ENCODE measurements at places on chromosomes 13 and 19. TPM values are rescaled to one million over a fixed set of nuclear protein-coding genes. Genes with fewer than 3 reads are reported as not detected.

GRCh38 chr13:32212421-32212820 lies 102.7 kb downstream of the ZAR1L start:
- DNase-seq, result peak; percentile 45
- no peaks in the 10 kb centered on the region for H3K27me3 ChIP-seq
- no peak overlapping the region for H3K4me3 ChIP-seq
- peaks cover 19% of the 10 kb centered on the region for H3K4me1 ChIP-seq

DNA sequence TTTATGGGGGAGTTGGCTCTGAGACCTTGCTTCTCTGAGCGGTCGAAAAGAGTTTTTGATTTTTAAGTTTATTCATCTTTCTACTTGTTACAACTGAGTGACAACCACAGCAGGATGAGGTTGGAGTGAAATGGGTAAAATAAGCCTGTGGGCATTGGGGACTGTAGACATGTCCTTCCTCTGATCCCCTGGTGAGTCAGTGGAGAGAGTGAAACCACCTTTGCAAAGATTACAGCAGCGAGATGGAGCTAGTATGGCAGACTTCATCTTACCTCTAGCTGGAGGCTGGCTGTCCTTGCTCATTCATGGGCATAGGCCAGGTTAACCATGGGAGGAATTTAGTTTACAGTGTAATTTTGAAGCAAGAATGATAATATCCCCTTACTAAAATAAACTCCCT lies 30.9 kb upstream of the PSG9 start:
- H3K27me3 ChIP-seq, result no peaks in the 10 kb centered on the region
- no peak for DNase-seq
- H3K4me1 ChIP-seq, result no peaks in the 10 kb centered on the region
- no peak overlapping the region for H3K27ac ChIP-seq
- no peaks in the 10 kb centered on the region for H3K36me3 ChIP-seq
- H3K4me3 ChIP-seq, result no peak overlapping the region

GRCh38 chr13:31134039-31134711 lies 27.5 kb downstream of the HSPH1 start:
- no peak for DNase-seq
- H3K4me3 ChIP-seq, result no peak overlapping the region
- no peaks in the 10 kb centered on the region for H3K27me3 ChIP-seq

DNA sequence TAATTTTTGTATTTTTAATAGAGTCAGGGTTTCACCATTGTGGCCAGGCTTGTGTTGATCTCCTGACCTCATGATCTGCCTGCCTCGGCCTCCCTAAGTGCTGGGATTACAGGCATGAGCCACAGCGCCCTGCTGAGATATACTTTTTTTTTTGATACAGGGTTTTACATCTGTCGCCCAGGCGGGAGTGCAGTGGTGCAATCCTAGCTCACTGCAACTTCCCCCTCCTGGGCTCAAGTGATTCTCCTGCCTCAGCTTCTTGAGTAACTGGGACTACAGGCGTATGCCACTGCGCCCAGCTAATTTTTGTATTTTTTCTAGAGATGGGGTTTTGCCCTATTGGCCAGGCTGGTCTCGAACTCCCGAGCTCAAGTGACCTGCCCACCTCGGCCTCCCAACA lies 2.0 kb downstream of the COLGALT1 start:
- no peaks in the 10 kb centered on the region for H3K27me3 ChIP-seq
- no peak overlapping the region for H3K27ac ChIP-seq
- H3K4me3 ChIP-seq, result no peak overlapping the region
- H3K36me3 ChIP-seq, result peaks cover 37% of the 10 kb centered on the region
- peaks cover 11% of the 10 kb centered on the region for H3K4me1 ChIP-seq

DNA sequence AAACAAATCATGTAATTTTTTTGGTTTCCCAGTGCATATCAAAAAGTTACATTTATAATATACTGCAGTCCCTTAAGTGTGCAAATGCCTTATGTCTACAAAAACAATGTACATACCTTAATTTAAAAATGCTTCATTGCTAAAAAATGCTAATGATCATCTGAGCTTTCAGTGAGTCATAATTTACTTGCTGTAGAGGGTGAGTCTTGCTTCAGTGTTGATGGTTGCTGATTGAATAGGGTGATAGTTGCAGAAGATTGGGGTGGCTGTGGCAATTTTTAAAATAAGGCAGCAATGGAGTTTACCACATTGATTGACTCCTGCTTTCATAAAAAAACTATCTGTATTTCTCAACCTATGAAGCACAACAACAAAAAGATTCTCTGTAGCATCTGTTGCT lies 613.9 kb downstream of the TBC1D4 start:
- no peaks in the 10 kb centered on the region for H3K27me3 ChIP-seq
- no peak for DNase-seq
- peaks cover 4% of the 10 kb centered on the region for H3K4me1 ChIP-seq
- H3K27ac ChIP-seq, result no peak overlapping the region
- H3K36me3 ChIP-seq, result no peaks in the 10 kb centered on the region

The CD33 gene
- total RNA-seq, result 0.35 TPM

The CEBPA gene
- total RNA-seq, result 5.9 TPM

DNA sequence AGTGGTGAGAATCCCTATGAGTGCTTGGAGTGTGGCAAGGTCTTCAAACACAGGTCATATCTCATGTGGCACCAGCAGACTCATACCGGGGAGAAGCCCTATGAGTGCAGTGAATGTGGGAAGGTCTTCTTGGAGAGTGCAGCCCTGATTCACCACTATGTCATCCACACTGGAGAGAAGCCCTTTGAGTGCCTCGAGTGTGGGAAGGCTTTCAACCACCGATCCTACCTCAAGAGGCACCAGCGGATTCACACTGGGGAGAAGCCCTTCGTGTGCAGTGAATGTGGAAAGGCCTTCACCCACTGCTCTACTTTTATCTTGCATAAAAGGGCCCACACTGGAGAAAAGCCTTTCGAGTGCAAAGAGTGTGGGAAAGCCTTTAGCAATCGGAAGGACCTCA lies 18.7 kb upstream of the AURKC start:
- no peak overlapping the region for H3K27ac ChIP-seq
- H3K27me3 ChIP-seq, result no peaks in the 10 kb centered on the region
- H3K4me1 ChIP-seq, result no peaks in the 10 kb centered on the region
- no peak overlapping the region for H3K4me3 ChIP-seq

DNA sequence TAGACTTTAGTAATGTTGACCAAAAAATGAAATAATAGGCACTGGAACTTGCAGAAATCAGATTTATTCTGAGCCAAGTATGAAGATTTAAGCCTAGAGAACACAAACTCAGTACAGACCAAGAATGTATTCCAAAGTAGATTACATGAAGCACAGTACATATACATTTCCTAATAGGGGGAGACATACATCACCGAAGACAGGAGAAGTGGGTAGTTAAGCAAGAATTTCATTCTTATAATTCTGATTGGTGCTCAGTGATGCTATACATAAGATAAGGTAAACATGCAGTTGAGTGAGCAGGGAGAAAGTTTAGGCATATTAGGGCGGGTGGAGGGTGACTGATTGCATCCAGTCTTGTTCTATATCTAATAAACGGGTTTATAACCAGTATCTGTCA lies 2218.8 kb downstream of the PCDH9 start:
- H3K4me3 ChIP-seq, result no peak overlapping the region
- no peak for DNase-seq
- no peak overlapping the region for H3K27ac ChIP-seq
- no peaks in the 10 kb centered on the region for H3K4me1 ChIP-seq
- H3K36me3 ChIP-seq, result no peaks in the 10 kb centered on the region

DNA sequence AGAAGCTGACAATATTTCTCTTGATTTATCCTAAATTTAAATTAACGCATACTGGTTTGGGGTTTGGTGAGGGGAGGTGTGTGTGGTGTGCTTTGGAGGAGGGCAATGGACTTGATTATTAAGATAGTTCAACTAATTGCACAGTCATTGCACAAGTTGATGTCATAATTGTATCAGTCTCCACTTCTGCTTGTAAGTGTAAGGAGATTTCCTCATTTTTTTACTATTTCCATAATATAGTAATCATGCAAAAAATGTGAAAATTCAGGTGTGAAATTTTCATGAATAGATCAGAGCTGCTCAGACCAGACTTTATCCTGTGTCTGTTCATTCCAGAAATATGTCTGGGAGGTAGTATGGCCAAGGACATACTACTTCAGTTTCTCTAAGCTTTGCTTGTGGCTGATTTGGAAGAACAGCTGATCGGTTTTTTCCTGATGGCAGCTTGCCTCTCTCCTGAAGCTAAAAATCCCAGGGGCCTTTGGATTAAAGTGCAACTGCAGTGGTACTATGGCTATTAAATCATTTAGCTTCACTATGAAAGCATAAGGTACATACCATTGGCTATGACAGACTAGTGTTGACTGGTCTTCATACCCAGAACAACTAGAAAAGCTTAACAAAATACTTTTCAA lies 201.8 kb upstream of the MIR17HG start:
- peaks cover 47% of the 10 kb centered on the region for H3K4me1 ChIP-seq
- no peaks in the 10 kb centered on the region for H3K27me3 ChIP-seq
- peak; percentile 83 for DNase-seq
- no peak overlapping the region for H3K4me3 ChIP-seq
- no peaks in the 10 kb centered on the region for H3K36me3 ChIP-seq

DNA sequence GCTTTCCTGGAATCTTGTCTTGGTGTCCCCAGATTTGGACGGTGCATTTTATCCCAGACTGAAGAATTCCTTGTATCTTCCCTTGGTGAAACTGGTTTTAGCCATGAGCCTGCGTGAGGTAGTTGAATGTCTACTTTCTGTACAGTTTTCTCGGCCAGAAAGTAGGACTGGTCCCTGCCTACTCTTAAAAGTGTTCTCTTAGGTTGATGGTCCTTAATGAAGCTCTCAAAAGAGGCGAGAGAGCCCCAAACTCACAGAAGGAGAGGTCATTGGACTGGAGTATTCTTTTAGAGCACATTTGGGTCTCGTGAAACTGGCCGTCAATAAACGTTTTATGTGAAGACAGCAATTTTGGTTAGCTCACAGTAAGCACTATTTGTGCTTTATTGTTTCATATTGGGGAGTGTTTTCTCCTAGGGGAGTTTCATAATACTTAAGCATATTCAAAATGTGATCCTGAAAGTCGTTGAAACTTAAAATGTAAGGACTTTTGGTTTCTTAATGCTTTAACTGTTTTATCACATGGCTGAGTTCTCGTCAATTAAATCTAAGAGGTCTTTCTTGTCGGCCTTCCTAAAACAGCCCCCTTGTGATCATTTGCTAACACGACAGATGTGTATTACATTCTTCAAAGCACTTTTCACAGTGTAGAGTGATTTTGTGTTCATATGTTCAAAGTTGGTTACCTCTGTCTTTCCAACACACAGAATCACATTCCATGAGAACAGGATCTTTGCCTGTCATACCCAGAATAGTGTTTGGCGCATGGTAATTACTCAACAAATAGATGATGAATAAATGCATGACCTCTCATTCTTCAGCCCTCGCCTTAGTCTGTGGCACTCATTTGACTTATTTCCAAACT lies 889 bp downstream of the GTF2F2 start:
- H3K4me1 ChIP-seq, result 0 out of 2 replicates have a peak, but pooled peaks cover 3% of the 10 kb centered on the region
- peak overlapping the region; percentile 83 for H3K4me3 ChIP-seq
- H3K36me3 ChIP-seq, result no peaks in the 10 kb centered on the region
- H3K27me3 ChIP-seq, result no peaks in the 10 kb centered on the region

- H3K36me3 ChIP-seq, result peaks cover 24% of the 10 kb centered on the region
- H3K27ac ChIP-seq, result peak within 1 kb of the TSS; percentile 93
- DNase-seq, result peak; percentile 95
- no peaks in the 10 kb centered on the region for H3K27me3 ChIP-seq
- no peaks in the 10 kb centered on the region for H3K4me1 ChIP-seq
- H3K4me3 ChIP-seq, result peak within 1 kb of the TSS; percentile 70
These were observed at the start of gene ZNF730 for GRCh38 chr19:23116802-23117571. ZNF730 (plus strand) TSS chr19:23117025; CDS start chr19:23117174, 149 bp downstream.

DNA sequence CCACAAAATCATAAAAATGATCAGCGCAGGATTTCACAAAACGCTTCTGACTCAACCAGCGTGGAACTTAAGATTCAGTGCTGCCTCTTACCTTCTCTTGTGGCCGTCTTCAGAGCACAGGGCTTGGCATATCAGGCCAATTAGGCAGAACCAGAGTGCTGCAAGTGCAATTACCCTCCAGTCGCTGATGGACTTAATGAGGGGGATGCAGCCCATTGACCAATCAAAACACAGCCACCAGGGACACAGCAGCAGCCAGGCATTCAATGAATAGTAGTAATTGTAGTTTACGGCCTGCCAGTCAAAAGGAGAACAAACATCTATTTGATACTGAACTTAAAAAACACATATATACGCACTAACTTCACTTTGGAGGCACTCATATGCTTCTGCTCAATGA lies 38.2 kb downstream of the TMTC4 start:
- no peak overlapping the region for H3K4me3 ChIP-seq
- H3K27ac ChIP-seq, result no peak overlapping the region
- H3K36me3 ChIP-seq, result peaks cover 4% of the 10 kb centered on the region
- no peaks in the 10 kb centered on the region for H3K27me3 ChIP-seq
- no peak for DNase-seq

The ZNF562 gene
- 34.7 TPM for total RNA-seq

GRCh38 chr13:76164290-76164689 lies 528.2 kb downstream of the LMO7 start:
- no peaks in the 10 kb centered on the region for H3K4me1 ChIP-seq
- no peaks in the 10 kb centered on the region for H3K27me3 ChIP-seq
- DNase-seq, result no peak
- H3K36me3 ChIP-seq, result no peaks in the 10 kb centered on the region
- no peak overlapping the region for H3K4me3 ChIP-seq

- H3K27ac ChIP-seq, result no peak overlapping the region
- no peak overlapping the region for H3K4me3 ChIP-seq
- no peaks in the 10 kb centered on the region for H3K27me3 ChIP-seq
These were observed 69.3 kb downstream of the LHFPL6 start for GRCh38 chr13:39533651-39534150.

DNA sequence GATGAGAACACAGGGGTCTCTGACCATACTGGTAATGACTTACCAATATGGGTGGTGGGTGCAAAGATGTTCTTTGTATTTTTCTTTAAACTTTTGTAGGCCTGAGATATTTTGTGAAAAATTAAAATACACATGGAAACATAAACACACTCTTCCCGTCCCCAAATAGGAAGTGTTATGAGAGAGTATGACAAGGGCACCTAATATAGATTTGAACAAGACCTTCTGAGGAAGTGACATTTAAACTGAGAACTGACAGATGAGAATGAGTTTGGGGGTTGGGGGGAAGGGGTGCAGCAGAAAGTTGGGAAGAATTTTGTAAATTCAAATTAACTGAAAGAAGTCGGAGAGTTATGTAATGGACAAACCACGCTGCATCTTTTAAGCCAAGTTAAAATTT lies 224.2 kb downstream of the RGCC start:
- H3K36me3 ChIP-seq, result no peaks in the 10 kb centered on the region
- no peaks in the 10 kb centered on the region for H3K4me1 ChIP-seq
- no peak overlapping the region for H3K27ac ChIP-seq
- H3K27me3 ChIP-seq, result no peaks in the 10 kb centered on the region

GRCh38 chr13:51318015-51318414 lies 21.5 kb upstream of the SERPINE3 start:
- peaks cover 18% of the 10 kb centered on the region for H3K4me1 ChIP-seq
- no peak for DNase-seq

The MBNL2 gene
- total RNA-seq, result 33.4 TPM

GRCh38 chr19:48510421-48511268 lies 990 bp downstream of the LMTK3 start:
- no peaks in the 10 kb centered on the region for H3K36me3 ChIP-seq
- H3K27ac ChIP-seq, result no peak overlapping the region
- no peaks in the 10 kb centered on the region for H3K4me1 ChIP-seq
- peak; percentile 67 for DNase-seq

- H3K36me3 ChIP-seq, result peaks cover 7% of the 10 kb centered on the region
- no peaks in the 10 kb centered on the region for H3K27me3 ChIP-seq
- DNase-seq, result no peak
These were observed 26.8 kb downstream of the UBAC2 start for GRCh38 chr13:99227331-99227900.

The TRPC4 gene
- not detected for total RNA-seq

The ZNF816 gene
- 10.4 TPM for total RNA-seq

GRCh38 chr19:40614622-40615411 lies 13.6 kb downstream of the LTBP4 start:
- H3K36me3 ChIP-seq, result no peaks in the 10 kb centered on the region
- no peaks in the 10 kb centered on the region for H3K27me3 ChIP-seq
- H3K4me1 ChIP-seq, result no peaks in the 10 kb centered on the region
- H3K4me3 ChIP-seq, result no peak overlapping the region
- no peak overlapping the region for H3K27ac ChIP-seq

All from SJCRH30 (cell line).